ENCODE measurements at places on chromosomes 3 and 15.

- DNase-seq: no peak
Observed at GRCh38 chr3:11803977-11804892, 42.5 kb downstream of the TAMM41 start.

DNA sequence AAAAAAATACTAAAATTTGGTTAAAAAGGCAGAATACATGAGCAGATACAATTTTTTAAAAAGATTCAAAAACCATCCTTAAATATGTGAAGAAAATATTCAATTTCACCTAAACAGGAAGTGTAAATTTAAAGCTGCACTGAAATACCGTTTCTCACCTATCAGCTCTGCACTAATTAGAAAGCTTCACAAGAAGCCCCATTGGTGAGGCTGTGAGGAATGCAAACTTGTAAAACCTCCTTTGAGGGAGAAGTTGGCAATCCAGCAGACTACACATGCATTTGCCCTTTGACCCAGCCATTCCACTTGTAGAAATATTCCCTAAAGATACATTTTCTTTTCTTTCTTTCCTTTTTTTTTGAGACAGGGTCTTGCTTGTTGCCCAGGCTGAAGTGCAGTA lies 18.8 kb downstream of the BLM start:
- DNase-seq: no peak

DNA sequence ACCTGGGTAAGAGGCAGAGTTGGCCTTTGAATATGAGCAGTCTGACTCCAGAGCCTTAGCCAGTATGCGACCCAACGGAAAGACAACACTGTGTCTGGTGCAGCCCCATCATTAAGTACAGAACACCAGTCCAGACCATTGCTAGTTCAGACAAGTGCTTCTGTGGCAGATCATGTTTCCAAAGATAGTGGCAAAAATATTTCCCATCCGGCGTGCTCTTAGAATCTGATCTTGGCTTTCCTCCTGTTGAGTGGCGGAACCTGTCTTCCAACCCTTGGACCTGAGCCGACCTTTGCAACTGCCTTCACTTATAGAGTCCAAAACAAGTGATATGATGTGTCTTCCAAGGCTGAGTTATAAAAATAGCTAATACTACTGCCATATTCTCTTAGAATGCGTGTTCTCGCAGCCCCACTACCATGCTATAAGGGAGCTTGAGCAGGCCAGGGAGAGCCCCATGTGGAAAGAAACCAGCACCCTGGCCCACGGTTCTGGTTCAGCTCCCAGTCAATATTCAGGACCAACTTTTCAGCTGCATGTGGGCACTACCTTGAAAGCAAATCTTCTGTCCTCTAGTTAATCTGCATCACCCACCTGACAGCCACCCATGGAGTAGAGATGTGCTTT lies 322.4 kb upstream of the SLCO3A1 start:
- no peak for DNase-seq

DNA sequence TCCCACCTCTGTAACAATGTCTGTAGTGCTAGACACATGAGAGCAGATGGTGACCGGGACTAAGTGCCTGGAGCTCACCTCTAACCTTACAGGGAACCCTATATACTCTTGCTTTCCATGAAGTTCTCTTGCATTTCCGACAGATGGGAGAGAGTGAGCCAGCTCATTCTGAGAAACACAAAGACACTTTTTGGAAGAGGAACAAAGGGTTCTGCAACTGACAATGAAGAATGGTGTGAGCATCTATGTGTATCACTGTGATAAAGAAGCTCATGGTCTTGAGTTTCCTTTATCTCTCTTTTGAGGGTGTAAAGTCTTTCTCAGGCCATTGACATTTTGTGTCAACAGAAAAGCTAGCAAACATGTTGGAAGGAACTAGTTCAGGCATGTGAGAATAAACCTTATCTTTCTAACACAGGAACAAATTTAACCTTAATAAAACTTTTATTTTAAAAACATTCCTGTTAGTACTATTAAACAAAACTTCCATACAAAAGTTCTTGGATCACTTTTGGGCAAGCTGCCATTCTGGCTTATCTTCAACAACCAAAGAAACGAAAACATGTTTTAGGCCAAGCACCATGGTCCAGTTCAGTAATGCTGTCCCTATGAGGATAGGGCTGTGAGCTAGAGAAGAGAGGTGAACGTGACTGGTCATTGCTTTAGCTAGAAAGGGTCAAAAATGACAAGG lies 142.7 kb downstream of the THRB start:
- no peak for DNase-seq

DNA sequence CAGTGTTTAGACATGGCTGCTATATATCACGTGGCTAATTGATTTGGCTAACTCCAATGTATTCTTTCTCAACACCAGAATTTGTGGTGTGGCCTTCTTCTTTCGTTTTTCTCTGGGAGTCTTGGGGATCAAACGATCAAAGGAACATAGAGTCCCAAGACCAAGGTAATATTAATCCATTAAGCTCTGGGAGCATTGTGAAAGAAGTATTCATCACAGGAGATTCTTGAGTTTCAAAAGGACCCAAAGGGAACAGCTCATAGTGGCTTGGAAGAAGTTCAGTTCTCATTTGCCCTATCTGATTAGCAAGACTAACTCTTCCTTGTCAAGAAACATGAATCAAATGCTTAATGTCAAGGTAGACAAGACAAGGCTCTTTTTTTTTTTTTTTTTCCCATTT lies 32.9 kb upstream of the TICRR start:
- DNase-seq: no peak

- no peak for DNase-seq
Observed at GRCh38 chr3:31934866-31935265, 46.2 kb downstream of the OSBPL10 start.

DNA sequence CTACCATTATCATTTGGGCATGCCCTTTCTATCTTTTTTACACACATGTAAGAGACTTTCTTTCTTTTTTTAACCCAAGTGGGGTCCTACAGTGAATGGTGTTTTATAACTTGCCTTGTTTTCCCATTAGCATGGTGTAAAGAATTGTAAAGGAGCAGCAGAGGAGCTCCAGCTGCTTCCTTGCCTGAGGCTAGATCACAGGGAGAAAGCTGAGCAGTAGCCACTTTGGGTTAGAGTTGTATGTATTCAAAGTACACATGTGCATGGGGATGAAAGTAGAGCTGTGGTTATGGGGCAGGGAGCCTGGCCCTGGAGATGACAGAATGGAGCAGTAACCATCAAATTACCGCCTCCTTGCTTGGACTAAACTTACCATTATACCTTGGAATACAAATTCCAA lies 231.1 kb upstream of the PDZRN3 start:
- no peak for DNase-seq

DNA sequence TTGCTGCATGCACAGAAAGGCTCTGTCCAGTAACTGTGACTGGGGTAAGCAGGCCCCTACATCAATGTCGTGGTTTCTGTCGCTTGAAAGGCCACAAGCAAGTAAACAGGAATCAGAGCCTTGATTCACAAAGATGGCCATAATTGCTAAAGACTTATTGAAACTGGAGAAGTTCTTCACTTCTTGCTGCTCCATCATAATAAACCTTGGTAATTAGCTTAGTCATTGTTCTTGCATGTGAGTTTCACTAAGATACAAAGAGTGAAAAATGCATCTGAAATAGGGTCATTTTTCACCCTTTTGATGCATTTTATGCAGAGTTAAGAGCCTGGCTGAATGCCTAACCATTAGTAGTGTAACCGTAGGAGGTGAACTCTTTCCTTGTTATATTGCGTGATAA lies 3.2 kb downstream of the SEMA6D start:
- DNase-seq: no peak

DNA sequence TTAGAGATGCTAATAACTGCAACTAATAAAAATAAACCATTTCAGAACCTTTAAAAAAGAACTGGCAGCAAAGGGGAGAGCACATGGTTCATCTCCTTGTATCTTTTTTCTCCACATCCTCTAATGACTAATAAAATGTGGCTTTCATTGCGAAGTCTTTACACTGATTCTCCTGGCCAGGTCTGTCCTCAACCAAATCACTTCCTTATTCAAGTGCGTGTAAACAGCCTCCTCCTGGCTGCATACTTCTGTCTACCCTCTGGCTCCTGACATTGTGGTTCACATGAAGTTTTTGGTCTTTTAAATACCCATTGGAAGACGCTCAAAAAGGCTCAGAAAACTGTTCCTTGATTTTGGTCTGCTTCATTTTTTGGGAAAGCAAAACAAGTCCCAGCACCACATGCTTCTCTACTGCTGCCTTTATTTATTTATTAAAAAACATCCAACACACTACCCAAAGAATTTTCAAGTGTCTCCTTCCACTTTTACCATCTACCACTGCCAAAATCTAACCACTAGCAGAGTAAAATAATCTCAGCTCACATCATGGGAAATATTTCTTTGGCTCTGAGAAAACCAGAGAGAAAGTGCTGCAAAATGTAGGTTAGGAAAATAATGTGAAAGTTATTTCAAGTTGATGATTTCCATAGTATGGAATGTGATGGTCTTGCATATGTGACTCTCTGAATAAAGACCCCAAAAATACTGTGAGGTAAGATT lies 85.1 kb downstream of the EFL1 start:
- DNase-seq: no peak

GRCh38 chr3:152826476-152826875 lies 8.5 kb upstream of the P2RY1 start:
- DNase-seq: peak; percentile 38

DNA sequence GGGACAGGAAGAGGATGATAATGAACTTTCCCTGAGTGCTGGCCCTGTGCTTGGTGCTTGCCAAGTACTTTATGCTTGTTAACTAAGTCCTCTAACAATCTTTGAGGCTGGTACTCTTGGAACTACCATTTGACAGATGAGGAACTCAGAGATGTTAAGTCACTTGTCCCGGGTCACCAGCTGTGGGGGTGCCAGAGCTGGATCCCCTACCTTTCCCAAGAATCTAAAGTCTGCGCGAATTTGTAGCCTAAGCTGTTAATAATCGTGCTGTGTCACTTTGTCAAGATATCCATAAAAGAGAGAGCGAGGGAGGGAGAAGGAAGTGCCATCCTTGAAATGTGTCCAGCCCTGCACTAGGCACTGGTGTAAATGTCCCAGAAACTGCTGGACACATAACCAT lies 19.0 kb upstream of the ACOX2 start:
- DNase-seq: no peak

DNA sequence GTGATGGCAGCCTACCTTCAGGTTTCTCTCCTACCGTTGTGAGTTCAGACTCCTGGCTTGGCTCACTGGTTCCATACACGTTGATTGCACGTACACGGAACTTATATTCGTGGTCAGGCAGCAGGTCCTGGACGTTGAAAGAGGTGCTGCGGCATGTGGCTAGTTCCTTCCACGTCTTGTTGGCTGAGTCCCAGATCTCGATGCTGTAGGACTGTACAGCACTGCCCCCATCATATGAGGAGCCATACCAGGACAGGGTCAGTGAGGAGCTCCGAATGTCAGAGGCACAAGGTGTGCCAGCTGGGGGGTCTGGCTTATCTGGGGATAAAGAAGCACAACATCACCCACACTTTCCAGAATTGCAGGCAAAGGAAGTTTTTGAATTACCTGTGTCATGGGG lies 72.3 kb upstream of the HACD2 start:
- no peak for DNase-seq

GRCh38 chr3:47024932-47025331 lies 45.5 kb downstream of the NBEAL2 start:
- no peak for DNase-seq

DNA sequence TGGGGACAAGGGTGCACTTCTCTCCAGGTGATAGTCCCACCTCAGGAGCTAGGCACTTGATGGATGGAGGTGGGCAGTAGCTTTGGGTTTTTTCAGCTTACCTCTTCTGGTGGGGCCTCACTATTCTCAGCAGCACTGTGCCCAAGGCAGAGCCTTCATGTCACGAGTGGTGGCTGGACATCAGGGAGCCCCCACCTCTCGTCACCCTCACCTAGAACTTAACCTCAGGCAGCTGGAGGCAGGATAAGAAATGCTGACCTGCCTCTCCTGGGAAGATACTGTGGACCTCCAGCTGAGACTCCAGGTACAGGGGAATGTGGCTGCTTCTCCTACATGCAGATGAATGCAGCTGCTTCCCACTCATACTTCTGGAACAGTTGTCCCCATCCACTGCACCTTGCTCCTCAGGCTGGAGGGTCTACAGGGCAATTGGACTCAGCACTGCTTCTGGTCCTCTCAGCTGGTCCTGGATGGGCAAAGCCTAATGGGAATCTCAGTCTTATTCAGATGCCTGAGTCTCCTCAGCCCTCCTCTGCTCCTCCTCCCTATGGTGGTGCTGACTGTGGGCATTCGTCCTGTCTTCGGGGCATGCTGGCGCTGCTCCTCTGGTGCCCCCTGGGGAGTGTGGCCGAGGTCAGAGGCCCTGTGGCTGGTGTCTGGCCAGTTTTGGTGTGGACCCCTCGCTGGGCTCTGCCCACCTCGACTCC lies 129.9 kb downstream of the KLF13 start:
- DNase-seq: no peak

DNA sequence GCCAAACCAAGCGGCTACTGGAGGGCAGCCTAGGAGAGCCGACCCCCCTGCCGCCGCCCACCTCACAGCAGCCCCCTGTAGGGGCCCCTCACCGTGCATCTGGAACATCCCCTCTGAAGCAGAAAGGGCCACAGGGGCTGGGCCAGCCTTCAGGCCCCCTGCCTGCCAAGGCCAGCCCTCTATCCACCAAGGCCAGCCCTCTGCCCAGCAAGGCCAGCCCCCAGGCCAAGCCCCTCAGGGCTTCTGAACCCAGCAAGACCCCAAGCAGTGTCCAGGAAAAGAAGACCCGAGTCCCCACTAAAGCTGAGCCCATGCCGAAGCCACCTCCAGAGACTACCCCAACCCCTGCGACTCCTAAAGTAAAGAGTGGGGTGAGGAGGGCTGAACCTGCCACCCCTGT lies 23.5 kb upstream of the APEH start:
- no peak for DNase-seq

GRCh38 chr3:35737934-35738706 lies 98.8 kb downstream of the ARPP21 start:
- DNase-seq: no peak

DNA sequence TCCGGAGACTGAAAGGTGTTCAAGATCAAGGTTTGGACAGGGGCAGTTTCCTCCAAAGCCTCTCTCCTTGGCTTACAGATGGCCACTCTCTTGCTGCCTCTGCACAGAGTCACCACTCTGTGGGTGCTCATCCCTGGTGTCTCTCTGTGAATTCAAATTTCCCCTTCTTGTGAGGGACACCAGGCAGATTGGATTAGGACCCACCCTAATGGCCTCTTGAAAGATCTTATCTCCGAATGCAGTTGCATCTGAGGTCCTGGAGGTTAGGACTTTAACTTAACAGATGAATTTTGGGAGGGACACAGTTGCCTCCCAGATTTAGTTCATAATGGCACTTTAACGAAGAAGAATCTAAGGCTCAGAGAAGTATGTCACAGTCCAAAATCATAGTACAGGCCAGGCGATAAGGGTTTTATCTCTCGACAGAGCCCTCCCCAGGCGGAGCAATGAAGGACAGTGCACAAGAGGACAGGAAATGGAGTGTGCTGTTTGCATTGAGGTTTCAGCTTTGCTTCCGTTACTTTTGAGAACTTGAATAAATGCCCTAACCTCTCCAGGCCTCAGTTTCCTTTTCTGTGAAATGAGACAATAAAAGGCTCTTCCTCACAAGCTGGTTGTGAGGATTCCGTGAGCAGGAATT lies 38.9 kb upstream of the KIF23 start:
- no peak for DNase-seq

GRCh38 chr3:57464801-57465200 lies 79.3 kb downstream of the DNAH12 start:
- DNase-seq: no peak

GRCh38 chr3:195863121-195864061 lies 45.0 kb downstream of the TNK2 start:
- no peak for DNase-seq
